ENCODE measurements at places on chromosomes 5 and 9.

DNA sequence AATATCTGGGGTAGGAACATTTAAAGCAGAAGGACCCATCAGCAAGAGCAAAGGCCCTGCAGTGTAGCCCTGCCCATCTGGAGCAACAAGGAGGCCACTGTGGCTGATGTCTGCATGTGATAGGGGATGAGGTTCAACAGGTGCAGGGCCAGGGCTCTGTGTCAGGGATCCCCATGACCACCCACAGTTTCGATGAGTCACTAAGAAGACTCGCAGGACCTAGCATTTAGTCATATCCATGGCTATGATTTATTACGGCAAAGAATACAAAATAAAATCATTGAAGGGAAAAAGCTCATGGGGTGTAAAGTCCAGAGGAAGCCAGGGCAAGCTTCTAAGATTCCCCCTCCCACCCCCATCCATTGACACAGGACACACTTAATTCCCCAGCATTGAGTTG, 188.6 kb downstream of the ADGRV1 start:
- no peak for DNase-seq

DNA sequence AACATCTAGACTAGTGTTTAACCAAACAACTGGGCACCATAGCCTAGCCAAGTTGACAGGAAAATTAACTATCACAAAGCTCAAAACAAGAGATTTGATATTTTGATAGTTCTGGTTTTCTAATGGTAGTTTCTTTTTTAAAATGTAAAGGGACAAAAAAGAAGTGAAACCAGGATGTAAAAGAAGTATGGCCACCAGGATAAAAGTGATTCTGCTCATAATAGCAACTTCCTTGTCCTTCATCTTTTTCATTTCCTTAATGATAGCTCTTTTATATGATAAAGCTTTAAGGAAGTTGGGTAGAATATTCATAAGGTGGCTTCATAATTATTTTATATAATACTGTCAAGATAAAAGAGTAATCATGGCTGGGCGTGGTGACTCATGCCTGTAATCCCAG, 139.1 kb downstream of the BASP1 start:
- DNase-seq, result no peak

- no peak for DNase-seq
These were observed 4.8 kb downstream of the ATP6V1G1 start for GRCh38 chr9:114592356-114592755.

- no peak for DNase-seq
These were observed 68.4 kb downstream of the ANKRD33B start for GRCh38 chr5:10632110-10632761.

- DNase-seq, result peak; percentile 64
These were observed 249.5 kb downstream of the ISL1 start for GRCh38 chr5:51632793-51633192.

DNA sequence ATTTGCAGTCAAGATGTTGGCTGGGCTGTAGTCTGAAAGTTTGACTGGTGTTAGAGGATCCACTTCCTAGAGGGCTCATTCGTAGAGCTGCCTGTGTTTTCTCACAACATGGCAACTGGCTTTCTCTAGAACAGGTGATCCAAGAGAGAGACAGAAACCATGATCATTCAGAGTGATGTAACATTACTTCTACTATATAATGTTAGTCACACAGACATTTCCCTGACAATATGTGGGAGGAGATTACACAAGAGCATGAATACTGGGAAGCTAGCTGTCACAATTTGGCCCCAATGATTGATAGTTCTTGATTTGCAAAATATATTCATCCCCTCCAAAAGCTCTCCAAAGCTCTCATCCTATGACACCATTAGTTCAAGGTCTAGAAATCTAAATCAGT, 10.9 kb upstream of the TMEM161B start:
- DNase-seq, result no peak

DNA sequence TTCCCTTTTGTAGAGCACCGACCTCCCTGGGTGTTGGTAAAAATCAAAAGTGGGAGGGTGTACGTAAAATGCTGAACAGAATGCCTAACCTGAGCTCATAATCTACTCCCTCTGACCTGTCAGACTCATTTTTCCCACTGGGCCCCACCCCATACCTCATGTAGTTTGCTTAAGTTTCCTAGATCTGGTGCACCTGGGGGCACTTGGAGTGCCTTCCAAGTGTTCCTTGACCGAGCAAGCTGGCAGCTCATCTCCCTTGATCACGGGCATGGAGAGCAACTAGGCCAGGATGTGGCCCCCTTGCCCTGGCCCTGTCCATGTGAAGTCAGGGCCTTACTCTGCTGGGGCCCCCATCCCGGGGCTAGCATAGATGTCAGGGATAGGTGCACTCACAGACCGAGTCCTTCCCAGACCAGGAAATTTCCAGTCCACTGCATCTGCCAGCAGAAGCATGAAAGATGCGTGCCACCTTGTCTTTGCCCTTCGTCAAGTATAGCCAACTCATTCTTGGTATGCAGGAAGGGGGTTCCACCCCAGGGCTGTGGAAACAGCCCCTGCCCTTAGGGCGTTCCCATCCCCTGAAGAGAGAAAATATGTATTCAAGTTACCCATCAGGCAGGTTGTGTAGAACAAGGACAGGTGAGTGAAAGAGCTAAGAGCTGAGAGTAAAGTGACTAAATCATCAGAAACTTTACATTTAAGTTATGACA, 41.9 kb downstream of the SLC22A5 start:
- no peak for DNase-seq

GRCh38 chr5:111233052-111233374, 8.8 kb downstream of the CAMK4 start:
- no peak for DNase-seq

GRCh38 chr5:141617128-141617527, 1.7 kb downstream of the DIAPH1 start:
- DNase-seq, result no peak

DNA sequence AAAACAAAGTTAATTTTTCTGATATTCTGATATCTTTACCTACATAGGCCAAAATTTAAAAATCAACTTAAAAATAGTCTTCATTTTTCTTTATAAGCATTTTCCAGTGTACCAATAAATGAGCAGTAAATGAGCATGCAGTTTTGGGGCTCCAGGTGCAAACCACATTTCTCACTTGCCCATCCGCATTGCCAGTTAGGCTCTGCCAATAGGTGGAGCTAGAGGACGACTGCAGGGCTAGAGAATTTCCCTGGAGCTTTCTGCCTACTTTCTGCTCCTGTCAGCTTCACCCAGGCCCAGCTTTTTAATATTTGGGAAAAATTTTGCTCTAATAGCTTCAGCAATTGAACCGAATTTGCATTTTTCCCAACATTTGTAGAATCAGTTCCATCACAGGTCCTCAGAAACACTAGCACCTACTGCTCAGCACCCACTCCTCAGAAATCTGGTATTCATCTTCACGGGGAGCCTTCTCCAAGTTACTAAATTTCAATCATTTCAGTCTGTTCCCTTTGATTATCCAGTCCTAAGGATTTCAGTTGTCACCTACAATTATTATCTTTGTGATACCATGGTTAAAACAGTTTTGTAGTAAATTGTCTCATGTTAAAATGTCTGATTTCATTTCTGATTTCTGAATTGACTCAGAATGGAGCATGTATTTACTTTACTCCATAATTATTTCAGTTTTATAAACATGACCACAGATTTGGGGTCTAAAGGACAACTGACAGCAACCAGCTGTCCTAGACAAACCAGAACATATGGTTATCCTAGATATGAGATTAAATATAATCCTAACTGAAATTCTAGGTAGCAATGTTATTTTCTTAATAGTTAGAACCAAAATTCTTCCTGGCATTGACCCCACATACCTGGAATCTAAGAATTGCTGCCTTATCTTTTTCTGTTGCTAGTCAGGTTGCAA, 104.6 kb upstream of the FAM174A start:
- DNase-seq, result no peak
